ENCODE measurements at places on chromosomes 12 and 14. TPM values are rescaled to one million over a fixed set of nuclear protein-coding genes. Genes with fewer than 3 reads are reported as not detected.

Gene REP15
- 0.66 TPM for total RNA-seq

Gene TMEM106C
- 83.7 TPM for total RNA-seq

Gene DEPDC4
- 2.5 TPM for total RNA-seq

Gene SERPINA9
- total RNA-seq, result not detected

Gene FGF23
- 0.56 TPM for total RNA-seq

Gene OSBPL8
- 78.0 TPM for total RNA-seq

Gene KRT79
- 0.21 TPM for total RNA-seq

Gene NDRG2
- total RNA-seq, result 15.2 TPM

Gene NEUROD4
- total RNA-seq, result not detected
